ENCODE measurements at places on chromosomes 12 and 14.

DNA sequence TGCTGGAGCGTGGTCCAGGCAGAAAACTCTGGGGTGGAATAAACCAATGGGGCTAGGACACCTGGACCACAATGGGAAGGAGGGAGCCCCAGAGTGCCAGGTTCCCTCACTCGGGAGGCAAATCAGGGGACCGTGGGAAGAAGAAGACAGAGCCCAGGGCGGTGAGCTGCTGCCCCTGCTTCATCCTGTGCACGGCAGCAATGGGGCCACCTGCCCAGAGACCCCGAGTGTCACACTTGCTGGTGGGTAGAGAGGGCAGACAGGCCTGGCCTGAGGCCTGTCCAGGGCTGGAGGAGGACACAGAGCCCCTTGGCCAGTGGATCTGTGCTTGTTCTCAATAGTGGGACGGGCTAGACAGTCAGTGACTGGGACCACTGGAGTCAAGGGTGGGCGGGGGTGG lies 58.2 kb downstream of the DIO3 start:
- DNase-seq: no peak

DNA sequence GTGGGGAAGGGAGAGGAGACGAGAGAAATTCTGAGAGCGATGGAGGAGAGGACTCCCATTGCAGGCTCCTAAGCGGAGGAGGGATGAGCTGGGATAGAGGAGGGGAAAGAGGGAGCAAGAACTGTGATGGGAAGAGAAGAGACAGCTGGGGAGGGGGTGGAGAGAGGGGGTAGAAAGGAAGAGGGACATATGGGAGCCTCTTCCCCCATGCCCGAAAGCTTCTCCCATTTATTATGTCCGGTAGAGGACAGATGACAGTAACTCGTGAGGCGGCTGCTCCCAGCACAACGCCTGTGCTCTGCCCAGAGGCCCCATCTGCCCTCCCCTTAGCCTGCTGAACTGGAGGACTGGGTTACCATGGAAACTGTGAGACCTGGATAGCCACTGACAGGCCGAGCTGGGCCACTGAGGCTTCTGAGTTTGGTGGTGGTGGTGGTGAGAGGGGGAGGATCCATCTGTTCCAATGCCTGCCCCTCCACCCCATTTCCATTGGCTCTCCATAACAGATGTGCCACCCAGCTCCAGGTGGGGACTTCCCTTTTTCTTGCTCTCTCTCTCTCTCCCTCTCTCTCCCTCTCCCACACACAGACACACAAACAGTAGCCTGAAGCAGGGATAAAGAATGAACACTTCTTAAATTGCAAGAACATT lies 8.3 kb downstream of the CPNE6 start:
- no peak for DNase-seq

DNA sequence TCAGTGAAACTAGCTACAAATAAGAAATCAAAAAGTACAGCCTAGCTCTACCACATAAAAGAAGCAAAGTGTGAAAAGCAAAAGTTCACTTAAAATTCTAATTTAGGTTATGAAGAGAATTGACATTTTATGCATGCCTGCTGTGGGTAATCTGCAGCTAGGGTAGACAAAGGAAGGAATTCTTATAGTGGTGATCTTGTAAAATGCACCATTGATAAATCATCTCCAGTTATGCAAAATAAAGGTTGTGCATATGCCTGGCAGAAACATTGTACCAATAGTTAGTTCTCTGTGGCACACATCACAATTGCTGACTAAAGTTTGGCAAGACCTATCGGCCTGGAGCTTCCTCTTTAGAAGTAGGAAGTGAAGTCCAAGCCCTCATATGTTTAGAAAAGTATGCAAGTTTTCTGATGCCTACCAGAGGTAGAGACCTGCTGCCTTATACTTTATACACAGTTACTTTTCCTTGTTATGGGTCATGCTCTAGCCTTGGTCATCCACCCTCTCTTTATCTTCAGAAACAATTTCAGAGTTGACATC lies 78.3 kb downstream of the TSHR start:
- DNase-seq: no peak

DNA sequence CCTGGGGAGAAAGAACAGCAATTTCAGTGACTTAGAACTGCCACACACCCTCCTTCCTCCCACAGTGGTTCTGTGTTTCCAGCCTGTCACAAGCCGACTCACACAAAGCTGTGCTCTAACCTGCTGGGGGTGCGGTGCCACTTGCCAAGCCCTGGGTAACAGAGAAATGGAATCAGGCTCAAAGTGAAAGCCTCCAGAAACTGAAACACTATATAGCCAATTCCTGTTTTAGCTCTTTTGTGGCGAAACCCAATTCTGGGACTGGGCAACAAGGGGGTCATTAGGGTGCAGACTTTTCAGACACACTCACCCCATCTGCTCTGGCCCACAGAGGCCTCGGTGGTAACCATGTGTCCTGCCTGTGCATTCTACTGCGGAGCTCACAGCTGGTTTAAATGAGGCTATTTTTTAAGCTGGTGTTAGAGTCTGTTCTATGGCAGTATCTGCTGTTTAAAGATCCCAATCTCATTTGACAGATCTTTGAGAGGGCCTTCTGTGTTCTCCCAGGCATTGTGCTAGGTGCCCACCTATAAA lies 15.2 kb upstream of the ACTR6 start:
- no peak for DNase-seq

DNA sequence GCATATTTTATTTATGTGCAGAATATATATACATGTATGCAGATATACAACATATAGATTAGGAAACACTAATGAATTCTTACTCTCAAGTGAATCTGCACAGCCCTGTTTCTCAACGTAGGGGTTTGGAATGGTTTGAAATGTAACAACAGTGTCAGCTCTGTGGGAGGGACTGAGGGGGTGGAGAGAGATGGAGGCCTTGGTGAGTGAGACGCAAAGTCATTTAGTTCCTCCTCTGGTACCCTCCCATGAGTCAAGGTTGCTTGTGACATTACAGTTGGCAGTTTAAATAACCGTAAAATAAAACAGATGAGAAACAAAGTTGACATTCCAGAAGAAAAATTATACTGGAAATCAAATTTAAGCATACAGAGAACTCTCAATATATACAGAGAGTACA lies 313.0 kb upstream of the PRKD1 start:
- no peak for DNase-seq

- no peak for DNase-seq
These were observed 13.9 kb upstream of the C12orf76 start for GRCh38 chr12:110062241-110062640.

- DNase-seq: no peak
These were observed 121.4 kb downstream of the SMOC1 start for GRCh38 chr14:70000601-70001000.

DNA sequence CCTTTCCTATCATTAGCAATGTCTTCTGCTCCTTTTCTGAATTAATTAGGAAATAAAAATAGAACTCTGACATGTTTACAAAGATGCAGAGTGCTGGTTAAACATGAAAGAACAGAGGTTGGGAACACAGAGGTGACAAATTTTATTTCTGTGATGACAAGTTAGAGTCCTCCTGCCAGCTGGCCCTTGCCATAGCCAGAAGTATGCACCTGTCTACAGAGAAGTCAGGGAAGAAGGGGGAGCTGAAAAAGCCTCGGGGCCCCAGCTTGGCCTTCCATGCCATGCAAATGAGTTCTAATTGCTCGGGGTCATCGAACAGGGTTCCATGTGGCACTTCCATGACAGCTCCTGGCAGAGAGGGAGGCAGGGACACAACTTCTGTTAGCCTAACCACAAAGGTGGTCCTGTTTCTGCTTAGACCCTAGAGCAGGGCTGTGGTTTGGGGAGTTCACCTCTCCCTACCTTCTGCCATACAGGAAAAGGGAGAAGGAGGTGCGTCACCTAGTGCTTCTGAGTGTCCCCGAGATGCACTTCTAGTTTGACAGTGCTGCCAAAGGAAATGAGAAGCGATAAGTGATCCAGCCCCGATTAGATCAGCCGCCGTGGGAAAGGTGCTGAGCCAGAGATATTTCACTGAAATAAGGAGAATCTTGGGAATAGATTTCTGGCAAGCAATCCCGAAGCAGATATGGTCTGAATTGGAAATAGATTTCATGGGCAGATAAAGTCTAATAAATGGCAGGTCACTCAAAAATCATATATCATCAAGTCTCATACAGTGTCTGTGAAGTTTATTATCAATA lies 155.8 kb upstream of the FOXN3 start:
- no peak for DNase-seq

- DNase-seq: peak; percentile 22
These were observed 131.0 kb upstream of the SRRM4 start for GRCh38 chr12:118850244-118850825.

- no peak for DNase-seq
These were observed 3.9 kb upstream of the RARG start for GRCh38 chr12:53235742-53236442.

DNA sequence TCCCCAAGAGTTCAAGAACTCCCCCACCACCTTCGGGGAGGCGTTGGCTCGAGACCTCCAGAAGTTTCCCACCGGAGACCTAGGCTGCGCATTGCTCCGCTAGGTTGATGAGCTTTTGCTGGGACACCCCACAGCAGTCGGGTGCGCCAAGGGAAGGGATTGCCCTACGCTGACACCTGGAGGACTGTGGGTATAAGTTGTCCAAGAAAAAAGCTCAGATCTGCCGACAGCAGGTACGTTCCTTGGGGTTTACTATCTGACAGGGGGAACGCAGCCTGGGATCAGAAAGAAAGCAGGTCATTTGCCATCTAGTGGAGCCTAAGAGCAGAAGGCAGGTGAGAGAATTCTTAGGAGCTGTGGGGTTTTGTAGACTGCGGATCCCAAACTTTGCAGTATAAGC lies 98.8 kb downstream of the FRMD6 start:
- peak; percentile 25 for DNase-seq

GRCh38 chr12:107903341-107904061 lies 129.0 kb downstream of the ASCL4 start:
- DNase-seq: no peak

DNA sequence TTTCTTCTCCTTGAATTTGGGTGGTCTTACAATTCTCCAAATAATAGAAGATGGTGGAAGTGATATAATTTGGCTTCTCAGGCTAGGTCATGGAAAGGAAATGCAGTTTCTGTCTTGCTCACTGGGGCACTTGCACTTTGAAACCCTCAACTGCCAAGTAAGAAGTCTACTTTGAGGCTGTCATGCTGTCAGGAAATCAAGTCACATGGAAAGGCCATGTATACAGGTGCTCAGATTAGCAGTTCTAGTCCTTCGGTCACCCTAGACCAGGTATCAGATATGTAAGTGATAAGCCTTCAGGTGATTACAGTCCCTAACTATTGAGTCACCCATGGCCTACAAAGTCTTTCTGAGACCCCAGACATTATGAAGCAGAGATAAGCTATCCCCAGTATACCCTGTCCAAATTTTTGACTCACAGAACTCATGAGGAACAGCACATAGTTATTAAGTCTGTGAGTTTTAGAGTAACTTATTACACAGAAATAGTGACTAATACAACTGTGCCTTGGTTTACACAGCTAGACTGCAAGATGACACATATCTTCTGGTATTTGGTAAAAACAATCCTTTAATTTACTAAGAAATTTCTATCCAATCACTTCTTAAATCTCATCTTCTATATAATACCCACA lies 26.3 kb upstream of the BBS10 start:
- DNase-seq: no peak

GRCh38 chr12:106288494-106289195 lies 13.9 kb upstream of the TCP11L2 start:
- peak; percentile 91 for DNase-seq

DNA sequence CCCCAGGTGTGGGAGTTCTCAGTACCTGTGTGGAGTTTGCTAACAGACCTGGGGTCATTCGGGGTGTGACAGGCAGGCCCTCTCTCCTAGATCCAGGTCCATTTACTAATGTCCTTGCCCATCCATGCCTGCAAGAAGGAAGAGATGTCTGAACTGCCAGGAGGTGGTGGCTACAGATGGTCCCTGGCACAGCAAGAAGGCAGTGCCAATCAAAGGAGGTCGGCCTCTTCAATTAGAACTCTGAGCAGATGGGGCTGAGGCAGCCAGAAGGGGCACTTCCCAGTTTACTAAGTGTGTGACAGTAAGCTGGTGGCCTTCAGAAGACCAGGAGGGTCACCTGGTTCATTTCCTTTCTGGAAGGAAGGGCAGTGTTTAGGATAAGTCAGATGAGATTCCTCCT lies 202.5 kb downstream of the CACNA1C start:
- no peak for DNase-seq

DNA sequence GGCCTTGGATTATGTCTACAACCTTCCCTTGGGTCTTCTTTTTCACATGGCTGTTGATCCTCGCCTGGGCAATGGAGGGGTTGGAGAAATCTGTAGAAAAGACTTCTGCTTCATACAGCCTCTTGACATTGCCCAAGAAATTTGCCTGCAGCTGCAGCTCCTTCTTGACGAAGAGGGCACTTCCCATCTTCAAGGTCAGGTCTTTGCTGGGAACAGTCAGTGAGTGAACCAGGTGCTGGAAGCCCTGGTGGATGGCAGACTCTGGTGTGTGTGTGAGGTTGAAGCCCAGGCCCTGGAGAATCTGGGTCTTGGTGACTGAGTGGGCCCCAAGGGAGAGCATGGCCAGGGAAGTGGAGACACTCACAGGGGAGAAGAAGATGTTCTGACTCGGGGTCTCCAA lies 6.7 kb downstream of the SERPINA9 start:
- no peak for DNase-seq

- DNase-seq: no peak
These were observed 56.3 kb downstream of the SLC8B1 start for GRCh38 chr12:113278633-113279032.

DNA sequence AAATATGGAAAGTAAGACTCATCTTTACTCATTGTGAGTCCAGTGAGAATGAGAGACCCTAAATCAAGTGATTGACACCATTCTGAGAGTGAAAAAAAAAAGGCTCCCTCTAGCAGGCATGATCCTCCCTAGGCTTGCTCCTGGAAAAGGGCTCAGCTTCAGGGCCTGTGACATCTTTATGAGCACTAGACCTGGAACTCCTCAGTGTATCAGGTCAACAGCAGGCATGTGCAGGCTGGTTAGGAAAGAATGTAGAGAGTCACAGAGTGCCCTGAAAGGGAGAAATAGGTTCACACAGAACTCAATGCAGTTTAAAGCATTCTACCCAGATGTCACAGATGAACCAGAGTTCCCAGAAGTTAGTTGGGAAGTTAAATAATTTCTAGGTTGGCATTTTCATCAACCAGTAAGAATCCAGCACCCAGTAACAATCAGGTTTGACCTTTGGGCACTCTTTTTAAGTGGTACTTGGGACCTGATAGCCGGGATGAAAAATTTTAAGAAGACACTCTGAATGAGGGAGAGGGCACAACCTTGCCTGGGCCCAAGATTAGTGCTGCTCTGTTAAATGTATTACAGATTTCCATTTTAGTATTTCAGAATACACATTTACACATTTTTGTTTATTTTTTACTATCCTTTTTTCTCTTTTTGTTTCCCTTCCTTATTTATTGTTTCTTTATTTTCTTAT lies 828.8 kb downstream of the C12orf50 start:
- no peak for DNase-seq

GRCh38 chr12:46657453-46658411 lies 168.1 kb downstream of the SLC38A4 start:
- DNase-seq: no peak
